Fibroblast of skin of right biceps (primary cell): ENCODE measurements at places on chromosomes 5 and 9.

GRCh38 chr9:1871626-1872419, 143.3 kb upstream of the SMARCA2 start:
- peak; percentile 46 for DNase-seq

GRCh38 chr9:109182940-109183798, 16.1 kb upstream of the FRRS1L start:
- peak; percentile 32 for DNase-seq

GRCh38 chr9:87447547-87448432, 49.9 kb upstream of the DAPK1 start:
- DNase-seq: no peak

DNA sequence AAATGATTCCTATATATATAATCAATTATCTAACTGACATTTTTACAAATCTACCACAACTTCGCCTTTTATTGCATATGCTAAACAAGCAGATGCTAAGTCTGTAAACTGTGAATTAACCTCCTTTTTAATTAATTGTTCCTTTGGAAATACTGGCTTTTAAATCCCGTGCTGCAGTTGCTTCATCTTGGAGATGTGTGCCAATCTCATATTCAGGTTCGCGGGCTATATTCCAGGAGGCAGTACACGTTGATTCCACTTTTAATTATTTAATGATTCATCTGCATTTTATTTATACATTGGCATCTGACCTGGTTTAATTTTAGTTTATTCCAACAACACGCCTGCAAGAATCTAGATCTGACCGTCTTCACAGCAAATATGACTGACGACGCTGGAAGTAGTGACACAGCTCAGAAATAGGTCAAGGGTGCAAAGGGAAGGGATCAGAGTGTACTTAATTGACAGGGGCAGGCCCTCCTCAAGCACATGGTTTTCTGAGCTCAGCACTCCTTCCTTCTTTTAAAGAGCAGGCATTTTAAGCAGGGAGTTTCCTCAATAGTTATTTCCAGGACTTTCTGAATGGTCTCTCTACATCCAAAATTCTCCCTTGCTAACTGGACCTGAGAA, 125.2 kb downstream of the GLIS3 start:
- DNase-seq: no peak

DNA sequence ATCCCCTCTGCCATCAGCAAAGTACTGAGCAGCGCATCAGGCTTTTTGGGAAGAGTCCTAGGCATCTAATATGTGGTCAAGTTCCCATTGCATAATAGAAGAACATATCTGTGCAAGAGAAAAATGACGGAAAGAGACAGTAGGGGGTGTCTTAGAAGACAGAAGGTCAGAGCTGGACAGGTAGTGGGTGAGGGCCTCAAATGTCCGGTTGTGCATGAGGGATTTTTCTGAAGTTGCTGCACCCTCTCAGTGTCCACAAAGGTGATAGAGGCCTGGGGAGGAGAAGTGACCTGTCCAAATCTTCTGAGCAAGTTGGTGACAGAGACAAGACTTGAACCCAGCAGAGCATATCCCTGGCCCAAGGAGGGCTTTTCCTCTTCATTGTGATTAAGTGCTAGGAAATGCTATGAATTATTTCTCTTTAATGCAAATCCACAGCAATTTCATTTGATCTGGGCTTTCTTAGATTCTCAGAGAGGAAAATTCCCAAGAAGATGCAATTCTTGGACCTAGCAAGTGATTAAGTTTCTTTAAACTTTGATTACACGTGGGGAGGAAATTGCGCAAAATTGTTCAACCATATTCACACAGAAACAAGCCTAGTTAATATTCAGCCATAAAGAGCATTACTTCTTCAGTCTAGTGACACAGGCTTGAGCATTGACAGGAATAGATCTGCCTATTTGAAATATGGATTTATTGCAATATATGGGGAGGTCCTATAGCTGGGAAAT, at the start of gene OR2S2:
TSS of gene OR2S2 (minus strand) at position 51 of the 734 bp plus-strand sequence. CDS start 56 bp downstream, outside the sequence.
- no peak for DNase-seq

DNA sequence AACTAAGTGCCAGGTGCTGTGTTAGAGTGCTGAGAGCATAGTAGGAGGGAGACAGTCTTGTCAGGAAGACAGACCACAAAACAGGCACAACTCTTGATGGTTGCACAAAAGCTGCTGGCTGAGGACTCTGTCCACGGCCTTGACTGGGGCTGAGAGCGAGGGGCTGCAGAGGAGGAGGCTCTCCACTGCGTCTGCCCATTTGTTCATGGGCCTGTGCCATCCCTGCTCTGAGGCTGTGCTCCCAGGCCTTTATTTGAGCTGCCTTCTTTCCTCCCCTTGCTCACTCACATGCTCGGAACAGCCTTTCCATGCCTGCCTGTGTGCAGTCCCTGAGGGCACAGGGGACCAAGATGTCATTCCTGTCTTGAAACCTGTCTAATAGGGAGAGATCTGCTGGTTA, 147.8 kb downstream of the CACNA1B start:
- no peak for DNase-seq

- peak; percentile 35 for DNase-seq
These were observed 156.4 kb downstream of the SPOCK1 start for GRCh38 chr5:137342764-137343163.

DNA sequence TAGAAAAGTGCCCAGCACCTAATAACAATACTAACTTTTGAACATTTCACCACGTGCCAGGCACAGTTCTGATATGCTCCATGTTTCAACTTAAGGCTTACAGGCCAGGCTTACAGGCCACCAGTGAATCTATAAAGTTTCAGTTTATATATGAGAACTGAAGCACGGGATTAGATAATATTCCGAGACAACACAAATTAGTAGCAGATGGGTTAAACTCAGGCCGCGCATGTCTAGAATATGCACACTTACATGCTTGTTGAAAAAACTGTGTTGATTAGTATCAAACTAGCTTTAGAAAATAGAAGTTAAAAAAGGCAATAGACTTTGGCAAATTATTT, 587.9 kb downstream of the MTRR start:
- peak; percentile 49 for DNase-seq

DNA sequence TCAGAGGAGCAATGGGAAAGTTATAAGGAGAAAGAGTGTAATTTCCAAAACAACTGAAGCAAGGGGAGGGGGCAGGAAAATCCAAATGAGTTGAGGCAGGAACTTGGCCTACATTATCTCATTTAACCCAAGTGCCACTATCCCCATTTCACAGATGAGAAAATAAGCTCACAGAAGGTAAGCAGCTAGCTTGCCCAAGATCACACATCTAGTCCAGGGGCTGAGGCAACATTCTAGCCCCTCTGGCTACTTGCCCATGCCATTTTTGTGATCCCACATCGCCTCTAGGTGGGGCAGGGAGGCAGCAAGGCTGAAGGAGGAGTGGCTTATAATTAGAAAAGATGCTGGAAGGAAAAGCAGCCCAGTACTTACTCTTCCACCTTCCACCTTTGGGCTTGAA, 2.6 kb upstream of the PSIP1 start:
- peak; percentile 36 for DNase-seq

GRCh38 chr9:89881431-89881830, 276.6 kb downstream of the GADD45G start:
- no peak for DNase-seq

GRCh38 chr9:113375057-113376023, 1.4 kb downstream of the HDHD3 start:
- no peak for DNase-seq

DNA sequence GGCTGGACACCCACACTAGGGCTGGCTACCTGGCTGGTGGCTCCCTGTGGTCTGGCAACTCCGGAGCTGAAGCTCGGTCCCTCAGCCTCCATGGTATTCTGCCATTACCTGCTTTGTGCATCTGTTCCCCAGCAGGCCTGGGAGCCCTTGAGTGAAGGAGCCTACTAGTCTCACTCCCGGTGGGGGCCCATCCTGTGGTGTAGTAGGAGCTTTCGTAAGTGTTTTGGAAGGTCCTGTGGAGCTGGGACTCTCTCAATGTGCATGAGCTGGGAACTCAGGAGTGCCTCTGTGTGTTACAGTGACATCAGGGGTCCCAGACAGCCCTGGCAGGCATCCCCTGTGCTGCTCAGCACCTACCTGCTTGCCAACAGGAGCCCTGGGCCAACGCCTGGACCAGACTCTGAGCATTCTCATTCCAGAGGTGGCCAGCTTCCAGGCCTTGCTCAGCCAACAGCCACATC, 267.1 kb downstream of the GADD45G start:
- no peak for DNase-seq

GRCh38 chr9:19689328-19690101, 99.3 kb downstream of the SLC24A2 start:
- peak; percentile 16 for DNase-seq

DNA sequence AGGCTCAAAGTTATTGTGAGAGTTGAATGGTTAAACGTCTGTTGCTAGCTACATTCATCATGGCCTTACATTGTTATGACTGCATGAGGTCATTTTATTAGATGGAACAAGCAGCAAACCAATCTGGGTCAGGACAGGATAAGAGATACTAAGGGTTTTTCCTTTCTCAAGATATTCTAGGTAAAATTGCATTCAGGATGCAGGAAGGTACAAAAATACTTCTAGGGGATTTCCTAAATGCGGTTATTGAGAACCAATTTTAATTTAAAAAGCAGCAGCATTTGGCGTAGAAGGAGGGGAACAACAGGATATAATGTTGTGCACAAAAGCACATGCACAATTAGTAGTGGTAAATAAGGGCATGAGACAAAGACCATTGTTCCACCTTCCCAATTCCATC, 39.2 kb upstream of the LURAP1L start:
- DNase-seq: no peak

DNA sequence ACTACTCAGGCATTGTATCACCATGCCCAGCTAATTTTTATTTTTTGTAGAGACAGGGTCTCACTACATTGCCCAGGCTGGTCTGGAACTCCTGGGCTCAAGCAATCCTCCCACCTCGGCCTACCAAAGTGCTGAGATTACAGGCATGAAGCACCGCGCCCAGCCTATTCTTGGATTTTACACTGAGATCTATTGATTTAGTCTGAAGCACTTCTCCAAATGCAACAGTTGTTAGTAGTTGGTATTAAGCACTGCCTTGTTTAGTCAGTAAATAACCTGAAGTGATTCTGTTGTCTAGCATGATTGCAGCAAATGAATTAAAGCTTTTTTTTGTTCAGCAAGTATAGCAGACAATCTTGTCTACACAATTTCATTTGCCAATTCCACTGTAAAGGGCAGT, 8.9 kb upstream of the CCNB1 start:
- no peak for DNase-seq

DNA sequence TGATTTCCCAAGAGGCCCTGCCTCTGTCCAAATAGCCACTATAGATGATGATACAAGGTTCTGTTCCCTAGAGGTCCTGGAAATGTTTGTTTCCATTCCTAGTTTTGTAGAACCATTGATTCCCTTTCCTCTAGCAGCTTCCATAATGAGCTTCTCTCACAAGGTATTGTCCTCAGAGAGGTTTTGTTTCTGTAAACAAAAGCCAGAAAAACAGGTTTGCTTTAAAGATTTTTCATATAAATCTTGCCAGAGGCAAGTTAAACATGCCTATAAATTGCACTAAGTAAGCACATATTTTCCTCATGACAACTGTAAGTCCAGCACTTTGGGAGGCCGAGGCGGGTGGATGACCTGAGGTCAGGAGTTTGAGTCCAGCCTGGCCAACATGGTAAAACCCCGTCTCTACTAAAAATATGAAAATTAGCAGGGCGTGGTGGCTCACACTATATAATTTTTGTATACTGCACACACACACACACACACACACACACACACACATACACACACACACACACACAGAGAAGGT, 1787.7 kb downstream of the EFNA5 start:
- no peak for DNase-seq

DNA sequence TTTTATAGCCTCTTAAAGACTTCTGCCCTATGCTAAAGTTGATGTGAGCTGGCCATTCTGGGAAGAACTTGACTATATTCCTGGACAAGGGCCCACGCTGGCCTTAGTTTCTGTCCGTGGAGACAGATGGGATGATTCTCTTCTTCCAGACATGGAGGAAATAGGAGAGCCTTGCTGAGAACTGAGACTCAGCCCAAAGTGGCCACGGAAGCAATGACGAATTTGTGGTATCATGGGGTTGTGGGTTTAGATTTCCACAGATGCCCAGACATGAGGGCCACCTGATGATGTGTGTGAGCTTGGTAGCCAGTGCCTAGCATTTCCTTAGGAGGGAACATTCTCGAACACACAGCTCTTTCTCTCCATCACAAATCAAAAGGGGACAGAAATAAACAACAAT, 309.1 kb downstream of the NSG2 start:
- no peak for DNase-seq

GRCh38 chr9:128701227-128701854, 962 bp upstream of the PKN3 start:
- DNase-seq: no peak

- no peak for DNase-seq
These were observed 33.0 kb downstream of the LMNB1 start for GRCh38 chr5:126809916-126810315.

DNA sequence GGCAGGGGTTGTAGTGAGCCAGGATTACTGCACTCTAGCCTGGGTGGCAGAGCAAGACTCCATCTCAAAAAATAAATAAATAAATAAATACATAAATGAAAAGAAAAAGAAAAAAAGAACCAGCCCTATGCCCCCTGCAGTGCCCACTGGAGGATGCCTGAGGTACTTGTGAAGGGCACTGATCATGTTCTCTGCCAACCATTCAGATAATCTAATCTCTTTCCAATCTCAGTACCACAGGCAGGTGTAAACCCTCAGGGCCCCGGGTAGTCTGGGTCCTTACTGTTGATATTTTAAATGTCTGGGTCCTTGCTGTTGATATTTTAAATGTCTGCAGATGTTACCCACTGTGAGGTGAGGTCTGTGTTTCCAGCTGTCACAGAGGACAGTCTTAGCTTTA, 321.8 kb upstream of the ADCY2 start:
- no peak for DNase-seq

DNA sequence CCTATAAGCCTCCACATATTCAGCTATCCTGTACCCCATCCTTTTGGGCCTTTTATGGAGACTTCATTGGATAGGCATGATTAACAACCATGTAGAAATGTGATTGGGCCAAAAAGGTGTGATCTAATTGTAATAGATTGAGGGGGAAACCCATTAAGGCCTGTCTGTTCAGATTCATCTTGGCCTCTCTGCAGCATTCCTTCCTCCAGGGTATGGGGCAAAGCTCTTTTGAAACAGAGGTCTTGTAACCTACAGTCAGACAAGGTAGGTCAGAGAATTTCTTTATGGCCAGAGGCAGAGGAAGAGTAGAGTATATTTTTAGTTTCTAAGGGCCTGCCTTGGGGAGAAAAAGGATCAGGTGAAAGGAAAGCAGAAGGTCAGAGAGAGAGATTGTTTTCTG, 98.5 kb downstream of the INVS start:
- DNase-seq: no peak

GRCh38 chr9:115520646-115521045, 402.7 kb upstream of the TNC start:
- DNase-seq: no peak

GRCh38 chr9:123059472-123060220, 26.2 kb downstream of the GPR21 start:
- no peak for DNase-seq

- no peak for DNase-seq
These were observed 4.9 kb downstream of the AK1 start for GRCh38 chr9:127872369-127873222.

GRCh38 chr9:79764374-79764773, 192.6 kb downstream of the TLE4 start:
- DNase-seq: peak; percentile 96

- no peak for DNase-seq
These were observed 265.0 kb upstream of the ZNF608 start for GRCh38 chr5:125011419-125011818.

- DNase-seq: peak; percentile 82
These were observed at the start of gene ZNF608 for GRCh38 chr5:124745928-124746915. TSS of gene ZNF608 (minus strand) at chr5:124746639. CDS start at chr5:124744989, 1,650 bp downstream.

GRCh38 chr5:143677403-143677802, 134.6 kb upstream of the HMHB1 start:
- no peak for DNase-seq
